ENCODE measurements at places on chromosomes 2 and 18.

GRCh38 chr2:152537081-152537651 lies 180.1 kb downstream of the PRPF40A start:
- DNase-seq = no peak

- no peak for DNase-seq
These were observed 181.4 kb downstream of the BARD1 start for GRCh38 chr2:214628091-214628490.

- no peak for DNase-seq
These were observed 678 bp downstream of the CYP27C1 start for GRCh38 chr2:127219171-127220070.

DNA sequence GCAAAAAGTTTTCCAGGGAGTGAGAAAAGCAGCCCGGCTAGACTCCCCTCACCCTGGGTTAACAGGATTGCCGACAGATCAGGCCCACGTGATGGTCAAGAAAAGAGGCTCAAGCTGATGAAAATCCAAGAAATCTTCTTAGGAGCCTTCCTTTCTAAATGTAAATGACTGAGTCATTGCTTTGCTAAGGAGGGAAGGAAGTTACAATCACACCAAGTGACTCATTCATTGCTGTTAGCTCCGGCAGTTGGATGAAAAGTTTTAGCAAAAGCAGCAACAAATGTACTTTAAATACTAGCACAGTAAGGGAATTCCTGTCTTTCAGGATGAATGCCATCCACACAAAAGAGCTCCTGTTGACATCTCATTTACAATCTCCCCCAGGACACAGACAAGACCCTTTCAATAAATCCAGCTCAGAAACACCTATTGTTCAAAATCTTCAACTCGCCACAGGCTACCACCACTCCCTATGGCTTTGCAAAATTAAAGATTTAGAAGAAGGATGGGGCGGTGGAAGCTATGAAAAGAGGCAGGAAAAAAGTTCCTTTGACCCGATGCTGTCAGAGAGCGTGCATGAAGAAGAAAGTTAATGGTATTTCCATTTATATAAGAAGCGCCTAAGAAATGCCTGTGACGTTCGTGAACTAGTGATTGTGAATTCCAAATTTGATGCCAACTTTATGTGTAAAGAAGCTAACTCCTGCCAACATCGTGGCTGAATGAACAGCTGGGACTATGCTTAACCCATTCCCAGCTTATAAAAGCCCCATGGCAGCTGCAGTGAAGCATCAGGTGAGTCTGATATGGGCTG lies 153.7 kb downstream of the TGIF1 start:
- DNase-seq = no peak

- DNase-seq = no peak
These were observed 63.2 kb upstream of the LRATD1 start for GRCh38 chr2:14569294-14569693.

- DNase-seq = no peak
These were observed 52.0 kb downstream of the FHOD3 start for GRCh38 chr18:36349552-36349951.

DNA sequence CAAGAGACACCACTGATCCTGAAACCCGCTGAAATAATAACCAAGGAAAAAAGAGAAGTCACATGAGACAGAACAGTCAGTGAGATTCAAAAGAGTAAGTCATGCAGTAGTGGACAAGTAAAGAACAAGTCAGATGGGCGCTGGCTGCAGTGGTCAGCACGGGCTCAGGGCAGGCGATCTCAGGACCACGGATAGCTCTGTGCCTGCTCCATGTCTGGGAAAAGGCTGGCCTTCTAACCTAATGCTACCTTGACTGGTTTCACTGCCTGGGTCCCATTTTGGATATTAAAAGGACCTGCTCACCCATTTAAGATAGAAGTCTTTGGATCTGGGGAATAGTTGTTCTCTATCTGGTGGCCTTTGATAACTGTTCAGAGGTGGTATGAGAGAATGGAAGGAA lies 61.7 kb upstream of the LCLAT1 start:
- DNase-seq = no peak

DNA sequence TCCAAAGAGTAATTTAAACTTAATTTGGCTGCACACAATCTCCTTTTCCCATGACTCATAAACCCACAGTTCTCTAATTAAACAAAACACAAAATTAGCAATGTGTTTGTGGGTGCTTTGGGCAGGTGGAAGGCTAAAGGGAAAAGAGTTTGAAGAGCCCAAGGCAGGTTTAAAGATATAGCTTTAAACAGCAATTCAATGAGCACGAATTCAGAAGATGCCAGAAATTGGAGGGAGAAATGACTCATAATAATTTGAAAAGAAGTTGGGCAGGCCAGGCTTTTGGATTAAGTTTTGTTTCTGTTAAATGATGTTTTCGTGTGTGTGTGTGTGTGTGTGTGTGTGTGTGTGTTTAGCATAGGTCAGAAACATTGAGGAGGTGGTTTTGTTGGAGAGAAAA lies 594.8 kb upstream of the ZEB2 start:
- DNase-seq = no peak

DNA sequence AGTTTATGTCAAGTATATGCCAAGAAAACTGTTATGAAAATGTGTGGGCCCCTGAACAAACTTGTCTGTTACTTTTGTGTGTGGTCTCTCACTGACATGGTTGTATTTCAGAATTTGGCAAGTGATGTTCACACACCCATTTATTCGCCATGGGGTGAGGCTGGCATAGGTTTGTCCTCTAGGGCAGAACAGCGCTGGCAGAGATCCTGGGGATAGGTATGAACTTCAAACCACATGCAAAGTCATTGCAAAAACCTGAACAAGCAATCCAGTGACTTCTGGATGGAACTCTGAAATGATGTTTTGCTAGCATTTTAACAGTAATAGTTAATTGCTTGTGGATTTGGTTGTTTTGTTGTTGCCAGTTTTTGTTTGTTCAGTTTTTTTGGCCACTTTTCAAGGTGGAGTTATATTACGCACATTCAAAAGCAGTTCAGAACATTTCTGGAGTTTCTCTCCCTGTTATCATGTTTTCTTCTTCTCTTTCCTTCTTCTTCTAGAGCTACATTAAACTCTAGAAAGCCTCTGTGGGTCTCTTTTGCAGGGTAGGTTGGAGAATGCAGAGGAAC lies 78.5 kb downstream of the MDH1 start:
- DNase-seq = no peak

GRCh38 chr2:200703127-200703925 lies 108.4 kb upstream of the BZW1 start:
- DNase-seq = no peak

GRCh38 chr2:129876541-129876940 lies 102.9 kb upstream of the RAB6C start:
- no peak for DNase-seq

- no peak for DNase-seq
These were observed 169.9 kb upstream of the SLC39A10 start for GRCh38 chr2:195486987-195487644.

- no peak for DNase-seq
These were observed 246.3 kb upstream of the RASGRP3 start for GRCh38 chr2:33230195-33230594.

DNA sequence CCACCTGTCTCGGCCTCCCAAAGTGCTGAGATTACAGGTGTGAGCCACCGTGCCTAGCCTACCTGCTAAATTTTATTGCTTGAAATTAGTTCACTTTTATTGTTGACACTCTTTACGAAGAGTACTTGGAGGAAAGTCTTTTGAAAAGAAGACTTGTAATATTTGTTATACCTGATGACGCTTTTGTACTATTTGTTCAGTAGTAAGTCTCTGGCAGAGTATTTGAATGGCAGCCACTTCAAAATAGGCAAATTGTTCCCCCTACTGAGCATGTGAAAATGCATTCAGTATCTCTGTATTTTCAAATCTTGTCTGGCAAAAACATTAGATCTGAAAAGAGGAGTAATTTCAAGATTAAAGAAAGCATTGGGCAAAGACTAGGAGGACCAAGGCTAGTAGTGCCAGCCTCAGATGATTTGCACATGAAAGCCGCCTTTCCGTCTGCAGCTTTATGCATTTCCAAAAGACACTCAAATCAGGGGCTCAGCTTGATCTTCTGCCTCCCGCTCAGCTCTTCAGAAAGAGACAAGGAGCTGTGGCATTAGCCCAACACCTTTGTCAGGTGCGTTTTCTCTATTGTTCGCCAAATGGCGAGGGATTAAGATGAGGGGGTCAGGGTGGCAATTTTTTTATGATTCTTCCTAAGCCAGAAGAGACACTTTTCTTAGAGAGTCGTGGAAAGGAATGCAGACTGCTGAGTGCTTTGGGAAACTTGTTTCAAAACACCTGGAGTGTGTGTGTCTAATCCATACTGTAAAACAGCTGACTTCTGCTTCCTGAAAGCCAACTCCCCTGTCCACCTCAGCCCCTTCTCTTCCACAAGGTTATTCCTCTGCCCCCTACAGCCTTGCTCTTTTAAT lies 18.8 kb upstream of the FOXI3 start:
- no peak for DNase-seq

DNA sequence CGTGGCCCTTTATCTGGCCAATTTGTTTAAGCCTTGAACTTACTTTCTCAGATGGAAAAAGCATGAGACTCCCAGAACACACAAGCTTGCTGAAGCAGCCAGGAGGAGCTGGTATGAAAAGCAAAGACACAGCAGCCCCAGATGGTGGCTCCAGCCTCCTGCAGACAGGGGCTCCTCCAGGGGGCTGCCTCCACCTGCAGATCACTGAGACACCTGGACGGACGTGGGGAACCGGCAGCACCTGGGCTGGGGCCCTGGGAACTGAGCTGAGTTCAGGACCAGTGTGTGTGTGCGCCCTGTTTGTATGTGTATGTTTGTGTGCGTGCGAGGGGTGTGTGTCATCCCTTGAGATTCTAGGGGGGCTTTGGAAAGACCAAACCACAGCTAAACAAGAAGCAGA lies 8.6 kb downstream of the CYS1 start:
- DNase-seq = no peak

DNA sequence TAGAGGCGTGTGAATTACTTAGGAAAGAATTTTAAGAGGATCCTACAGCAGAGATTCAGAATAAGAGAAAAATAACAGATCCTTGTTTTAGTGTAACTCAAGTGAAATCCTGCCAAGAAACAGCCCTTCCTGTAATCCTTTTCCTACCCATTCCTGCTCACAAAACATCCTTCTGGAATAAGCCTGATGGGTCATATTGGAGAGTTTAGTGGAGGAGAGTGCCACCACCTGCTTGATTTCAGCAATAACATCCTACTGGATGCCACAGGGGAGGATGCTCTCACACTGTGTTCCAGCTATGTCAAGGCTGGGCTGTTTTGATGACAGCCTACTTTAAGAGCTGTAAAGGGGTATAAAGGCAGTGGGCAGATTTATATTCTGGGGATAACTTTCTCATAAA lies 54.8 kb upstream of the CCDC178 start:
- DNase-seq = no peak

- no peak for DNase-seq
These were observed 4.6 kb upstream of the IMPACT start for GRCh38 chr18:24421831-24422230.

DNA sequence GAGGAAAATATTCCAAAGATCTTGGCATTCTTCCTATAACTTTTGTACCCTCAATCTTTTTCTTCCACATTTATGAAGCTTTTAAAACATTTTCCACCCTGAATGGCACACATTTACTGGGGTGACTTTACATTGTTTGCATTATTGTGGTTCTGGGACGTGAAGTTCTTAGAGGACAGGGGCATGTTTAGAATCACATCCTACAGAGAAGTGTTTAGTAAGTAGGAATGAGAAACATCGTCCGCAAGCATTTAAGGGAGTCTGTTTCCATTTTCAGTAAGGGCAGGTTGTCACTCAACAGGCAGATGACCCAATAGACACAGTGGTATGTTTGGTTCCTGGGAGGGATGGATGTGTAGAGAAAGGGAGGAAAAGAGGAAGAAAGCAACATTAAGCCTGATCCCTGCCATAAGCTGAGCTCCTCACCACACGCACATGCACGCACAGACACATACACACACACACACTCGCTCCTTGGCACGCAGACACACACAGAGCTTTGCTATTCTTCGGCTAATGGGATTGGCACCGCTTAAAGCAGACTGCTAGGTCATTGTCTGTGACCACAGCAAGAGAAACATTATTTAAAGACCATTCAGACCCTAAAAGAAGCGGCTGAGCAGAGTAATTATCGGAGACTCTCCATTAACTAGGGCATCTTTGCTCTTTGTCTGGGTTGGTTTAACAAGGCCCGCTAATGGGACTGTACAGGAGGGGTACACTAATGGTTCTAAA lies 14.2 kb upstream of the PLEKHM3 start:
- no peak for DNase-seq

DNA sequence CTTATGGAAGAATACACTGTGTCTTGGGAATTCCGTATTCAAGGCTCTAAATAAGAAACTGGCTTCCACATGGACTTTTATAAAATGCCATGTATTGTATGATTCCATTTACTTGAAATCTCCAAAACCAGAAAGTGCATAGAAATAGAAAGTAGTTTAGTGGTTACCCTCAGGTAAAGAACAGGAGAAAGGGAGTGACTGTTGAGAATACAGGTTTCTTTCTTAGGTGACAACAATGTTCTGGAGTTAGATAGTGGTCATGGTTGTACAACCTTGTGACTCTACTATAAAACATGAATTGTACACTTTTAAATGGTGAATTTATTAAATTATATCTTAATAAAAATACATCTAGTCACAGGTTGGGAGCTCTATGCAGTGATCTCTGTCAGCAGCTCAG lies 481.8 kb downstream of the SPAG16 start:
- no peak for DNase-seq

- no peak for DNase-seq
These were observed 391.5 kb downstream of the GALNT13 start for GRCh38 chr2:154263206-154263605.

GRCh38 chr2:96259497-96259921 lies 6.3 kb downstream of the TMEM127 start:
- DNase-seq = no peak

DNA sequence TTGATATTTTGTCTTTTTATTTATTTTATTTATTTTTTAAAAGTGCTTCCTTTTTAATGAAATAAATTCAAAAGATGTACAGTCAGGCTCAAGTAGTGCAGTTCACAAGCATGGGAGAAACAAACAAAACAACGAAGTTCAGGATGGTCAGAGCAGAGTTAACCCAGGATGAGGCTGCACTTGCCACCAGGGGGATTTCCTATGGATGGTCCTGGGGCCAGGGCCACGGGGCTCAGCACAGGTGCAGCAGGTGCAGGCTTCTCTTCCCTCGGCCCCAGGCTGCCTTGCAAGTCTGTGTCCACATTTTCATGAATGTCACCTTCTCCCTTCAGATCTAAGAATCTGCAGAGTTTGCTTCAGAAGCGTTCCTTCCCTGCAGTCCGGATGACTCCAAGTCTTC lies 76.5 kb downstream of the CDCA7 start:
- no peak for DNase-seq

All from GM12892 (cell line).